ENCODE measurements at places on chromosomes 1 and 21.
A peak's percentile ranks its signal among the peaks of the same experiment; 100 is the strongest.

DNA sequence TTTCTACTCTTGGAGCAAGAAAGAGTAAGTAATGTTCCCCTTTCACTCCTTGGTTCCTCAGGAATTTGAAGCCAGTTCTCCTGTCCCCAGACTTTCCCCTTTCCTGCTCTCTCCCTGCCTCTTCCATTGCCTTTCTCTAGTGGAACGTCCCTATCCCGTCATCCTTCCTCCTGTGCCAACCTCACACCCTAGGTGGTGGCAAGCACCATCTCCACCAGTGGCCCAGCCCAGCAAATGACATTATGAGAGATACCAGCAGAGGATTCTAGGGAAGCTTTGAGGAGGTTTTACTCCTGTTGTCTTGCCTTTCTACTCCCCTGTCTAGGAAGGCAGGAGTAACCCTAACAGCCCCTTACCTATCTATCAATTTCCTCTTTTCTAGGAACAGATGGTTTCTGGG lies 8.1 kb upstream of the TACSTD2 start:
- no peak for DNase-seq

DNA sequence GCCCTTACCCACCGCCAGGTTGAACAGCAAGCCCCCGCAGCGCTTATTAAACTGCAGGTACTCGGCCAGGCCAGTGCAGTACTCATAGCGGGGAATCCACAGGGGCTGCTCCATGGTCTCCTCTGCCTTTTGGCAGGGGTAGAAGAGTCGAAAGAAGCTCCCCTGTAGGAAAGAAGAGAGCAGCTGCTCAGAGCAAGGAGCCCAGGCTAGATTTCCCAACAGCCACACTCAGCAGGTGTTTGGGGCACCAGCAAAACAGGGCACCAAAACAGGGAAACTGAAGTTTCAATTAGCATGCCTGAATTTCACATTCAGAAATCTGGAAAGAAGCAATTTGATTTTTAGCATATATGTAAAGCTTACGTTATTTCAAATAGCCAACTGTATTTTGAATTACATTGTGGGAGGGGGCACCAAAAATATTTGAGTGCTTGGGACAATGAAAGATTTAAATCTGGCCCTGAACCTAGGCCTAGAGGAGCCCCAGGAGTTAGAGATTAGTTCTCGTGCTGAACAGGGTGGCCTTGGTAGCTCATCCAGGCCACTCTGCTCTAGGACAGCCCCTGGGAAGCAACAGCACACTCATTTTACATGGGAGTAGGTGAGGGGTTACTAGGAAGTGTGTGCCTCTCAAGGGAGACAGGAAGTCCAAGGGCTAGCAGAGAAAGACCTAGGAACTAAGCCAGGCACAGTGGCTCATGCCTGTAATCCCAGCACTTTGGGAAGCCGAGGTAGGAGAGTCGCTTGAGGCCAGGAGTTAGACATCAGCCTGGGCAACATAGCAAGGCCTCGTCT lies 8.2 kb downstream of the PAFAH2 start:
- DNase-seq: no peak

GRCh38 chr1:13699510-13699909 lies 478 bp upstream of the PRDM2 start:
- no peak for DNase-seq

- DNase-seq: no peak
Observed at GRCh38 chr21:31586118-31586517, 73.4 kb upstream of the SOD1 start.

DNA sequence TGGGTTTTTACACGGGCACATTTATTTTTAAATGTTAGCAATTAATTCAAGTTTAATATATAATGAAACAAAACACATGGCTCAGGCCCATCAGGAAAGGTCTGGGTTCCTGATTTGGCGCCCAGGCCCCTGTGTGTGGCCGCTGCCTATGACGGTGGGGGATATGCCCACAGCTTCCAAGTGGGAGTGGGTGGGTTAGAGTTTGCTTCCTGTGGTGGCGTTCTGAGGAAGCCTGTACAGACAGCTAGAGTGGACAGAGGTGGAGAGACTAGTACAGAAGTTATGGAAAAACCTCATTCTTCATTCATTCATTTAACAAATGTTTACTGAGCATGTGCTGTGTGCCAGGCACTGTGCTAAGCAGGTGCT lies 22.4 kb upstream of the EPS8L3 start:
- no peak for DNase-seq

GRCh38 chr1:85838238-85838637 lies 130.0 kb upstream of the ZNHIT6 start:
- no peak for DNase-seq

GRCh38 chr1:1194723-1195122 lies 11.7 kb downstream of the TNFRSF18 start:
- DNase-seq: no peak

DNA sequence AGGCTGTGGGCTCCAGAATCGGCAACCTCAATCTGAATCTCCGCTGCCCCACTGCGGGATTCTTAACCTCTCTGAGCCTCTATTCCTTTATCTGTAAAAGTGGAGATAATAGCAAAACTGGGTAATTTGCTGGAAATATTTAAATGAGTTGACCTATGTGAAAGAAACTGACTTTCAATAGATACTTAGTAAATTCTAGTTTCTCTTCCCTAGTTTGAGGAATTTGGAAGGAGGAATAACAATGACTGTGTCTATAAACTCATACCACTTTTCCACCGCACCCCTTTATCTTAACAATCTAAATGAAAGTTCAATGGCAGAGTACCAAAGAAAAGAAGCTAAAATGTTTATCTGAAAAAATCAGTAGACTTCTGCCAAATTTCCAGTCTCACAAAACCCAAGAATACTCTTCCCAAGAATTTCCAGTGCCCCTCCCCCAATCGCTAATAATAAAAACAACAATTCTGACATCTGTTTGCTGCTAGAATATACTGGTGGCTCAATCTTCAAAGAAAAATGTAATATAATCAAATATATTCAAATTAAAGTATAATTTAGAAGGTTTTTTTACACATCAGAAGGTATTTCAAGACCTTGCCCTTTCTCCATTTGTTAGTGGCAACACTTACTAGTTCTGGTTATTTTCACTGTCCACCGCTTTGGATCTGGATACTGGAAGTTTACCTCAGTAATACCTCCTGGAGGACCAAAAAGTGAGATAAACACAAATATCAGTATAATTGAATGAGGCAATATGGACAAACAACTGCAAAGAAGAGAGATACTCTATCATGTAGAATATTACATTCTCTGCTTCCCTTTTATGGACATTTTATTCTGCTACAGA lies 171.2 kb downstream of the LTN1 start:
- DNase-seq: no peak

DNA sequence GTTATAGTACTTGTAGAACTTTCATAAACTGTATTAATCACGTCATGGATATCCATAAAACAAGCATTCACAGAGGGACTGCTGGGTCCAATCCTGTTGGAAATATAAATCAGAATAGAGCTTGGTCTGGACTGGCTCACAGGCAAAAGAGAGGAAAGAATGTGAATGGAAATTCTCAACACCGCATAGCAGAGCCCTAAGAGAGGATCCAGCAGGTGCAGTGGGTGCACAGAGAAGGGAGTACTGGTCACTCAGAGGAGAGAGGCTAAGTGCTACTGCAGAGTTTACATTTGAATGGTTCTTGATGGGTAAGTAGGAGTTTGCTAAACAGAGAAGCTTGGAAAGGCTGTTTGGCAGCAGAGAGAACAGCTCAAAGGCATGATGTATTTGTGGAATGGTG lies 231.7 kb downstream of the PAPPA2 start:
- no peak for DNase-seq

- no peak for DNase-seq
Observed at GRCh38 chr1:20717452-20718342, at the start of gene KIF17. KIF17 (minus strand) TSS chr1:20718007; CDS start chr1:20717706, 301 bp downstream.

GRCh38 chr21:42118901-42119300 lies 47.8 kb downstream of the UMODL1 start:
- DNase-seq: no peak

- no peak for DNase-seq
Observed at GRCh38 chr1:19489996-19490395, 4.7 kb upstream of the CAPZB start.

- no peak for DNase-seq
Observed at GRCh38 chr1:12544992-12545391, 73.0 kb downstream of the DHRS3 start.

DNA sequence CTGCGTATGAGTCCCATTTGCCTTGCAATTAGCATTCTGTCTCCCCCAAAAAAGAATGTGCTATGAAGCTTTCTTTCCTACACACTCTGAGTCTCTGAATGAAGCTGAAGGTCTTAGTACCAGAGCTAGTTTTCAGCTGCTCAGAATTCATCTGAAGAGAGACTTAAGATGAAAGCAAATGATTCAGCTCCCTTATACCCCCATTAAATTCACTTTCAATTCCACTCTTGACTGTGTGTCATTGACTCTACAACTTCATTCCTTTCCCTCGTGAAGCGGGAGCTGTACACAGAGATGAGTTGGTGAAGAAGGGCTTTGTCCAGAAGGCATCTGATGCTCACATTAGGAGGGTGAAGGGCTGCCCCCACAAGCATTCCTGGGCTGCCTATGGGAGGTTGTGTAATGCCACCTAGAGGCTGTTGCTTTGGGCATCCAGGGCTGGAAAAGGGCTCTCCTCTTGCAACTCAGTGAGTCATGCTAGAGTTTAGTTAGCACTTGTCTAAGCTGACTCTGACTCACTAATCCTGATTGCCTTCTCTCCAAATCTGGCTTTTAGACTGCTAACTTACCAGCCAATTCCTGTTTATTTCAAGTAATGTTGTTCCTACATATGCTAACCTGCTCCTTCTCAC lies 1.8 kb downstream of the SPRR1B start:
- DNase-seq: peak; percentile 28

GRCh38 chr1:15997637-15998280 lies 6.3 kb upstream of the SRARP start:
- no peak for DNase-seq

DNA sequence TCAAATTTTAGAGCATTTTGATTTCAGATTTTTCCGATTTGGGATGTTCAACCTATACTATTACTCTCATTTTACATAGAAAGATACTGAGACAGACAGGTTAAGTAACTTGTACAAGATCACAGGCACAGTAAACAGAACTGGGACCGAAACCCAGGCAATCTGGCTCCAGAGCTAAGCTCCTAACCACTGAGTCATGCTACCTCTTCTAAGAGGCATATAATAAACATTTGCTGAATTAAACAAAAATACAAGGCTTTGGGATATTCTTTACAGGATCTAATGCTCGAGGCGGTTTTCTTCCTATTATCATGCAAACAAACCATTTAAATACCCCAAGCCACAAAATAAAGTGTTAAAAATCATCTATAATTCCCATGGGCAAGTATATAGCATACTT lies 50.3 kb downstream of the MCOLN2 start:
- DNase-seq: no peak

DNA sequence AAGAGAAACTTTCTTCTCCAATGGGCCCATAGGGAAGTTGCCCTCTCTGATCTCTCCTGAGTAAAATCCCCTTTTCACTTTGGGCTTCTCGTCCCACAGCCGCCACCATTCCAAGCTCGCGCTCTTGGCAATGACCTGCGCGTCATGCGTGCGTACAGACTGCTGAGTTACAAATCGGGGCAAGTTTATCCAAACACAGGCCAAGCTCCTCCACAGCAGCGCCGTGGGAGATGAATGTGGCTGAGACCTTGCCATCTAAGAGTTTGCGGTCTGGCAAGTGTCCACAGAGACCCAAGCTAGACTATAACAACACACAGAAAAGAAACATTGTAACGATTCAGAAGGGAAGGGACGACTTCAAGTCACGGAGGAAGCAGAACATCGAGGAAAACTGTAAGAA lies 116.3 kb upstream of the SOD1 start:
- no peak for DNase-seq

DNA sequence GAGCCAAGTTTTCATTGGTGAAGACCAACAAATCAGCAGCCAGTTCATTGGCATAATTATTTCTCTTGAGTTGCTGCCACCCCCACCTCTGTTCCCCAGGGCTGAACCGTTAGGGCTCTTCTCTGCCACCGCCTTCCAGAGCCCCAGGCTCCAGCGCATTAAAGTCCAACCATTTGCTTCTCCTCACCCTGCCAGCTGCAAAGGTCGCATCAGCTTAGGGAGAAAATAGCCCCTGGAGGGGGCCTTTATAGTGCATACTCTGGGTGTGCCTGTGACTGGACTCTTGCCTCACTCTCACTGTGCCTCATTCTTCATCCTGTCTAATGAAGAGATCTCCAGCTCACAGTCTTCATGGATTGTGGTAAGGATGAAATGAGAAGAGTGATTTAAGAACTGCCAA lies 50.4 kb downstream of the KDM1A start:
- DNase-seq: no peak

DNA sequence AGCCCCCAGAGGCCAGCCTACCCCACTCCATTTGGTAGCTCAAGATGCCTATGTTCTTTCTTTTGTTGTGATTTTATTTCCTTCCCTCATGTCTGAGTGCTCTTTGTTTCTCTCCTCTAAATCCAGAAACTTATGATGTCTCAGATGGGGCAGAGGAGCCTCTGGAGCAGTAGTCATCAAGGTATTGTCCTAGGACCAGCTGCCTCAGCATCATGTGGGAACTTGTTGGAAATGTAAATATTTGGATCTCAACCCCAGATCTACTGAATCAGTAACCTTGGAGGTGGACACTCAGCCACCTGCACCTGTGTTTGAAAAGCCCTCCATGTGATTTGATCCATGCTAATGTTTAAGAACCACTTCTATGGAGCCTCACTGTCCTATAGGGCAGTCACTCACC lies 593.1 kb upstream of the PLXNA2 start:
- DNase-seq: no peak

DNA sequence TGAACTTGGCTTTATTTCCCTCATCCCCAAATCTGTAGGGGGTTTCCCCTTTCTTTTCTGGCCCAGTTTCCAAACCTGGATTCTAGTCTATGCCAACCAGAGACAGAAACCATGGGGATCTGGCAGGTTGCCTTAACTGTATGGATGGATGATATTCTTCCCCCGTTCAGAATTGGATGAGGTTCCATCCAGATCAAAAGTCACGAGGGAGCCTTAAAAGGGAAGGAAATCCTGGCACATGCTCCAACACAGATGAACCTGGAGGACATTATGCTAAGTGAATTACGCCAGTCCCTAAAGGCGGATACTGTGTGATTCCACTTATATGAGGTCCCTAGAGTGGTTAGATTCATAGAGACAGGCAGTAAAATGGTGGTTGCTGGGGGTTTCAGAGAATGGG lies 124.4 kb downstream of the HUNK start:
- no peak for DNase-seq

- DNase-seq: peak; percentile 38
Observed at GRCh38 chr21:34986561-34987500, 62.3 kb downstream of the RUNX1 start.

DNA sequence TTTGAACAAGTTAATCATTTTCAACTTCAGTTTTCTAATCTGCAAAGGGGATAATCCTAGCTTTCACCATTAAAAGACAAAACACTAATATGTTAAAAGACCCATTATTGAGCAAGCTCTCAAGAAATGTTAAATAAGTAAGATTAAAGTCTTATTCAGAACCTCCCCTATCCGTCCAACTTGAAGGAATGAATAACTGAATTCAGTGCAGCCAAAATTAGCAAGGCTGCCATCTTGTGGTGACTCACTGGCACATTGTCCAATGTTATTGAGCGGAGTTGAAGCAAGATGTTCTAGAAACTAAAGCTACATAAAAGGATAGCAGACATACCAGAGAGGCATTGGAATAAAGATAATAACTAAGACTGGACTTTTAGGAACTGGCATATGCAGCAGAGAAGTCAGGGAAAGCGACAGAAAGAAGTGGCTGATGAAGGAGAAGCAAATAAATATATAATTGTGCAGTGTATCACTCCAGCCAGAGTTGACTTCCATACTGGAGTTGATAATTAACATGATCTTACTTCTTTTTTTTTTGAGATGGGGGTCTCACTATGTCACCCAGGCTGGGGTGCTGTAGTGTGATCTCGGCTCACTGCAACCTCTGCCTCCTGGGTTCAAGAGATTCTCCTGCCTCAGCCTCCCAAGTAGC lies 8.2 kb upstream of the CAP1 start:
- DNase-seq: no peak

GRCh38 chr1:199978408-199978940 lies 49.0 kb upstream of the NR5A2 start:
- no peak for DNase-seq

Measured in NK-92 treated with Interleukin-12 subunit alpha and Interleukin-12 subunit beta, amount 100 ng/mL, for 24 hours (cell line).